ENCODE measurements at places on chromosomes 12 and 14.

GRCh38 chr14:102088012-102088792 lies 1.4 kb upstream of the HSP90AA1 start:
- no peak for DNase-seq

DNA sequence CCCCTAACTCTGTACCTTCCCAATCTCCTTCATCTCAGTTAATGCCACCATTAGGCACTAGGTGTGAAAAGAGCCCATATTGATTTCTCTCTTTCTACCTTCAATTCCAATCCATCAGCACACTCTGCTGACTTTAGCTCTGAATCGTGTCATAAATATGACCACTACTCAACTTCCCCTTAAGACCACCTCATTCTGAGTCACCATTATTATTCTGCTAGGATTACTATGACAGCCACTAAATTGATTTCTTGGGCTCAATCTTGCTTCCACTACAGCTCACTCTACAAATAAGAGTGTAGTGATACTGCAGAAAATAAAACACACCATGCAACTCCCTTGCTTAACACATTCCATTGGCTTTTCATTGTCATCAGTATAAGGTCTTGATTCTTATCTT lies 1449.0 kb upstream of the FLRT2 start:
- DNase-seq = no peak

- no peak for DNase-seq
Observed at GRCh38 chr14:58942516-58942915, 246.0 kb upstream of the DAAM1 start.

GRCh38 chr14:53144244-53144643 lies 8.9 kb downstream of the DDHD1 start:
- no peak for DNase-seq

DNA sequence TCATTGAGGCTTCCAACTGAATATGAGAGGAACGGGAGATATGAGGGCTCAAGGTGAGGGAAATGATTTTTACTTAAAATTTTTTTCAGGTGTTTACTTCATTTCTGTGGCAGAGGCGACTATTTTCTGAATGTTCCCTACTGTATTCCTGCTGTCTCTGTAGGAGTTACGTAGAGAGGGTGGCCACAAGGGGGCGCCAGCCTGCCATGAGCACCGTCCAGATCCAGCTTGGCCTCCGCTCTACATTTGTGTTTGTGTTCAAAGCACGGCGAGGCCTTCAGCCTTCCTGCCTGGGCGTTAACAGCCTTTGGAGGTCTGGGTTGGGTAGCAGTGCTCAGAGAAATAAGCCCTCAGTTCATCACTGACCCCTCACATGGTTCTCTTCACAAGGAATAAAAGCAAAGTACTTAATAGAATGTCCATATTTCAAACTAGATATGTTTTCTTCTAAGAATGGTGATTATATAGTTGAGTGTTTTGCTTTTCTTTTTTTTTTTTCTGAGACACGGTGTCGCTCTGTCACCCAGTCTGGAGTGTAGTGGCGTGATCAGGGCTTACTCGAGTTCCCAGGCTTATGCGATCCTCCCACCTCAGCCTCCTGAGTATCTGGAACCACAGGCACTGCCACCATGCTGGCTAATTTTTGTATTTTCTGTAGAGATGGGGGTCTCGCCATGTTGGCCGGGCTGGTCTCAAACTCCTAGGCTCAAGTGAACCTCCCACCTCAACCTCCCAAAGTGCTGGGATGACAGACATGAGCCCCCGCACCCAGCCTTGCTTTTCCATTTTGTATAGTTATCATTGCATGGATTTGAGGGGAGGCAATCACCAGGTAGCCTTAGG lies 22.3 kb downstream of the CKB start:
- no peak for DNase-seq

GRCh38 chr14:26531894-26532293 lies 65.9 kb downstream of the NOVA1 start:
- DNase-seq = no peak

GRCh38 chr14:95502381-95502950 lies 14.0 kb downstream of the SYNE3 start:
- no peak for DNase-seq

GRCh38 chr12:106452309-106452708 lies 94.8 kb downstream of the POLR3B start:
- no peak for DNase-seq

GRCh38 chr14:99758121-99758821 lies 34.9 kb upstream of the EML1 start:
- DNase-seq = no peak

- no peak for DNase-seq
Observed at GRCh38 chr12:2976581-2976996, 17.4 kb downstream of the TEAD4 start.

GRCh38 chr12:122200541-122201175 lies 2.9 kb upstream of the B3GNT4 start:
- DNase-seq = no peak

- no peak for DNase-seq
Observed at GRCh38 chr12:28939427-28939826, 209.7 kb upstream of the FAR2 start.

- no peak for DNase-seq
Observed at GRCh38 chr12:20695232-20695631, at the start of gene SLCO1C1. SLCO1C1 (plus strand) TSS chr12:20695332; CDS start chr12:20699577, 4,245 bp downstream.

DNA sequence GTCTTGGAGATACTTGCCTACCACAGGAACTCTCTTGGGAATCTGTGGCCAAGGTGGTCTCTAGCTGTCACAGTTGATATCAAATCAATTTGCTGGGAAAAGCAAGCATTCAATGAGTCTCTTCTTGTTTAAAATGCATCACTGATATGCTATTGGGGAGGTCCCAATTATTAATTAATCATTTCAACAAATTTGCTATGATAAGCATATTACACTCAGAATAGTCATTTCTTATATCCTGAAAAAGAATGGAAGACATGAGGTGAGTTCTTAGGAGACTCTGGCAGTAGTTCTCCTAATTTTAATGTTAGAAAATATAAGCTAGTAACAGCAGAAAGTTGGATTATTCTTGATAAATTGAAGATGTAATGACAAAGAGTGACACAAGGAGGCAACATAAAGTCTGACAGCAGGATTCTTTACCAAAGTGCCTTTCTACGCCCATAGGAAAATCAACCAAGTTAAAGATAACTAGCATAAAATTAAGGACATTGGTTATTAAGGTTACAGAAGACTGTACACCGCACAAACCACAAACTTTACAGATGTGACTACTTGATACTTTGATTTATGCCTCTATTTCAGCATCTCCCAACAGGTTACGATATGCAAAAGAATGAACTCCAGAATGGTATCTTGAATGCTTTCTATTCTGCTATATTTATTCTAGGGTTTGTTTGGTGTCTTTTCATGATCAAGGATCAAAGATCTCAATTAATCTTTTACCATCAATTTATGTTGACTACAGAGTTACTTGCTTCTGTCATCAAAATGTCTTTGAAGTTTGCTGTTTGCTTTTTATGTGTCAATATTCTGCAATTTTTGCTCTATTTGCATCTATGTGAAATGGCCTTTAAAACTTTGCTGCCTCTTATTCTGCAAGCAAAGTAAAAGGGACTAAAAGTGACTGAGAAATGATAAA lies 349.6 kb upstream of the CLEC14A start:
- no peak for DNase-seq

DNA sequence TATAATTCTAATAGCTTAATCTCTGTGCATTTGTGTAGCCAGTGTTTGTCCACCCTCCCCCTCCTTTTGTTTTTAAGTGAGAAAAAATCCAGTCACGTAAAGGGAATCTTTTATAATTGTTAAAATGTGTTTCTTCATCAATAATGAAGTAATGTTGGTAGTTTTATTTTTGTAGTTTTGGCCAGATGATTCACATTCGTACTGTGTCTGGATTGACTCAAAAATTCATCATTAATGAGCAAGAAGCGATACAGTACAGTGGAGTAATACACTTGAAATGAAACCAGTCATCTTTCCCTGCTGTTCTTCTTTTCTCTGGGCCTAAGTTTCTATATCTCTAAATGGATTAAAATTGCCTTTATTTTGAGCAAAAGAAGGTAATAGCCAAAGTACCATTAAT lies 86.5 kb downstream of the SRGAP1 start:
- no peak for DNase-seq

GRCh38 chr12:123971770-123972456 lies 718 bp downstream of the CCDC92 start:
- DNase-seq = no peak

DNA sequence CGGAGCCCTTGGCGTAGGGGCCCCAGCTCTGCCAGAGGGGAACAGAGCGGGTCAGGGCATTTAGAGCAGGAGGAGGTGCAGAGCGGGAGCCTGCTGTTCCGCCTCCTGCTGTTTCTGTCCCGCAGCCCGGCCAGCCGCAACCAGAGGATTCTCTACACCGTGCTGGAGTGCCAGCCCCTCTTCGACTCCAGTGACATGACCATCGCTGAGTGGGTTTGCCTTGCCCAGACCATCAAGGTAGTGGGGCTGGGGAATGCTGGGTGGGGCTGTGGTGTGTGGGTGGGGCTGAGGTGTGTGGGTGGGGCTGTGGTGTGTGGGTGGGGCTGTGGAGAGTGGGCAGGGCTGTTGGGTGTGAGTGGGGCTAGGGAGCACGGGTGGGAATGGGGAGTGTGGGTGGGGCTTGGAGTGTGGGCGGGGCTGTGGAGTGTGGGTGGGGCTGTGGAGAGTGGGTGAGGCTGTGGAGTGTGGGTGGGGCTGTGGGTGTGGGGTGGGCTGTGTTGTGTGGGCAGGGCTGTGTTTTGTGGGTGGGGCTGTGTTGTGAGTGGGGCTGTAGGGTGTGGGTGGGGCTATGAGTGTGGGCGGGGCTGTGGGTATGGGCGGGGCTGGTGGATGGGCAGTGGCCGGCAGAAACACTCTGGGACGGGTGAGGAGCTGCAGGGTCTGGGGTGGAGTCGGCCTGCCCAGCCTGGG lies 8.0 kb downstream of the ASPG start:
- no peak for DNase-seq

DNA sequence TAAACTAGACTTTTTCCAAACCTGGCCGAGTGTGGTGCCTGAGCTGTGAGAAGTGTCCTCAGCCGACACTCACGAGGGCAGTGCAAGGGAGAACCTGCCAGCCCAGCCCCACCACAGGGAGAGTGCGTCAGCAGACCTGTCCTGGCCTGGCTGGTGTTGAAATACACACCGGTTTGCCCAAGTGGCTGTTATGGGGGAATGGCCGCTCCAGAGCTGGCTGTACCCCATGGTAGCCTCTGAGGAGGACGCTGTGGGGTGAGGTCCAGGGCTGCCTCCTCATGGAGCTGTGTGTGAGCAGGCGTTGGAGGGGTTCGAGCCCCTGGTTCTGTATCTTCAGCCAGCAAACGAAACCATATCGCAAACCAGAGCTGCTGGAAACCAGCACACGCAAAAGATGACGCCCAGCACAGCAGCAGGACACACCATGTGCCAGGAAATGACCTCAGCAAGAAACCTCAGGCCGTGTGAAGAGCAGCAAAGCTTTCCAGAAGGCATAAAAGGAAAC lies 9.4 kb downstream of the ANKRD9 start:
- DNase-seq = no peak

DNA sequence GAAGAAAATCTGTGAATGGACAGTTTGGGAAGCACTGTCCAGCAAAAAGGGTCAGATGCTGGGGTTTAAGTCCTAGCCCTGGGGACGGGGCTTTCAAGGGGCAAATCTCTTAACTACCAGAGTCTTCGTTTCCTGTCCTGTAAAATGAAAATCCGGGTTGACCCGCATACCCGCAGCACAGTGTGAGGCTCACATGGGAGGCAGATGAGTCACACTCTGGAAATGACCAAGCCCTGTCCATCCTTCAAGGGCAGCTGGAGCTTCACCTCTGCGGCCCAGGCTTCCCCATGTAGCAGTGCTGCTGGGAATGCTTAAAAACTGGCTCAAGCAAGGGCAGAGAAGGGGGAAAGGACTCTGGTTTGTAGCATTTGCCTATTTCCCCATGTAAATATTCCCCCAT lies 19.0 kb downstream of the FAM181A start:
- no peak for DNase-seq

DNA sequence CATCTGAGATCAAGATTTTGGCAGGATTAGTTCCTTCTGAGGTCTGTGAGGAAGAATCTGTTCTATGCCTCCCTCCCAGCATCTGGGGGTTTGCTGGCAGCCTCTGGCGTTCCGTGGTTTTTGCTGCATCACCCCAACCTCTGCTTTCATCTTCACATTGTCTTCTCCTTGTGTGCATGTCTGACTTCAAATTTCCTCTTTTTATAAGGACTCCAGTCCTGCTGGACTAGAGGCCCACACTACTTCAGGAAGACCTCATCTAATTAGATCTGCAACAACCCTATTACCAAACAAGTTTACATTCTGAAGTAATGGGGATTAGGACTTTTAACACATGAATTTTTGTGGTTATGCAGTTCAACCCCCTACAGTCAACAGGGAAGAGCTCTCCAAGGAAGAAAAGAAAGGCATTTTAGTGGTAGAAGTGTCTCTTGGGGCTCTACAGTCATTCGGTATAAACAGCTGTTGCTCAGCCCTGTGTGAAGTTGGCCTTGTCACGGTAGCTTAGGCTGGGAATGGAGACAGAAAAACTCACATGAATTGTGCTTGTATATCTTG lies 89.7 kb downstream of the CAND1 start:
- no peak for DNase-seq

GRCh38 chr14:80493620-80494019 lies 282.3 kb upstream of the DIO2 start:
- no peak for DNase-seq

- DNase-seq = no peak
Observed at GRCh38 chr12:26037615-26038220, 79.2 kb downstream of the RASSF8 start.

DNA sequence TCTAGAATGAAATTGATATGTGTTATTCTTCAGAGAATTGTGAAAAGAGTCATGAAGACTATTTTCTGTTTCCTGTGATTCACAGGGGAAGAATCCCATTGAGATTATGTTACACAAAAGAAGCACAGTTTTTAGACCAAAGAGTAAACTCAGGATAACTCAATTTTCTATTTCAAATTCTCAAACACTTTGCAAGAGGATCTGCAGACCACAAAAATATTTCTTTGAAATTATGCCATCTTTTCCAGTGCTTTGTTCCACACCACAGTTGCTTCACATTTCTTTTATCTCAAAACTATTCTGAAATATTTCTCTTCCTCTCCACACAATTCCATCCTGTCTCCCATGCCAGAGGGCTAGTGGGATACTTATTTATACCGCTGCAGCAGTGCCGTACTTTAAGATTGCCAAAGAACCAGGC lies 188.9 kb upstream of the FOXG1 start:
- DNase-seq = no peak

All from NCI-H1436 treated with DMSO at 0.1 percent for 48 hours (cell line).